ENCODE measurements at places on chromosomes 16 and 17. TPM values are rescaled to one million over a fixed set of nuclear protein-coding genes. Genes with fewer than 3 reads are reported as not detected.

The C17orf78 gene
- polyA plus RNA-seq = not detected

The USP6 gene
- polyA plus RNA-seq = 12.2 TPM

The COL1A1 gene
- polyA plus RNA-seq = 7,291 TPM

The MVP gene
- 19.0 TPM for polyA plus RNA-seq

The COG1 gene
- polyA plus RNA-seq = 39.7 TPM

The NGFR gene
- polyA plus RNA-seq = 7.2 TPM

The ZSCAN10 gene
- not detected for polyA plus RNA-seq

The ATP2A1 gene
- polyA plus RNA-seq = 3.1 TPM

The KLHL10 gene
- polyA plus RNA-seq = 0.21 TPM

The GINS2 gene
- polyA plus RNA-seq = 21.7 TPM

The NPIPA8 gene
- polyA plus RNA-seq = 48.1 TPM

DNA sequence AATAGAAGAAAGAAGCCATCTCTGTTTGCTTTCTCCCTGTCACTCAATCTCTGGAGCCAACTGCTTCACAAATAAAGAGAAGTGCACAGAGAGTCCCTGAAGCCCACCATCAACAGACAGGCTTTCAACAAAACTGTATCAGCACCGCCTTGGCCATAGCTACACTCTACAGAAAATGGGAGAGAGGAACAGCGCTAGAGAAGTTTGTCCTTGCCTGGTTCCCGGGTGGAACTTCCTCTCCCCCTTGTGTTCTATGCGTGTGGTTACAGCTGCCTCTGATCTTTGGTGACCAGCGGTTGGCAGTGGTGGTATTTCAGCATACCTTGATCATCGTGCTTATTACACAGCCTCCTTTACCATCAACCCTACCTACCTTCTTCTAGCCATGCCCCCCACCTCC, 91.4 kb upstream of the CCL2 start:
- no peak for DNase-seq

GRCh38 chr16:8204769-8205168, 385.5 kb downstream of the TMEM114 start:
- DNase-seq = no peak

- DNase-seq = no peak
Observed at GRCh38 chr16:9139965-9140364, 48.5 kb downstream of the HAPSTR1 start.

DNA sequence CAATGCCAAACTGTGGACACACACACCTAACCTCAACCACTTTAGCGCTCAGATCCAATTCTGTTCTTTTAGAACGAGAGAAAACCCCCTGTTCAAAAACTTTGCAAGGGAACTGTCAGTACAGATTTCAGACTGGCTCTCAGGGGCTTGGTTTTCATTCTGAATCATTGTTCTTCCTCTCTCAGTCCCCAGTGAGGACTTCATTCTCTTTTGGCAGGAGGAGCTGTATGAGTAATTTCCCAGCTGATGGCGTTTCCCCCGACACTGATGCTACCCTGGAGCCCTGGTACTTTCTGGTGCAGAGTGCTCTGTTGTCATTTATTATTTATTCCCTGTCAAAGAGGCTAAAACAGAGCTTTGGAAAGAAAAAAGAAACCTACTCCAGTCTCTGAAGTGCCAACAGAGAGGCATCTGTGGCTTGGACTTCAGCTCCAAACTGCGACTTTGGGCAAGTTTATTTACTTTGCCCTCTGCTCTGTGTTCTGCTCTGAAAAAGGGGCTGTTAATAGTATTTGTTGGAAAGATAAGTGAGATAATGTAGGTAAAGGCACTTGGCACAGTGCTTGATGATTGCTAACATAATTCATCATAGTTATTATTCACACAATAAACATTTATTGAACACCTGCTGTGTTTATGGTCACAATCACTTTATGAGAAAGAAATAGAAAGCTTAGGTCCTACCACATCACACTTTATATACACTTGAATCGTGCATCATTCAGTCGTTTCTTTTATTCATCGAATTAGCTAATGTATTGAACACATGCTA, 28.3 kb downstream of the ETV4 start:
- DNase-seq = no peak

- no peak for DNase-seq
Observed at GRCh38 chr16:88385831-88386815, 3.4 kb downstream of the ZNF469 start.

DNA sequence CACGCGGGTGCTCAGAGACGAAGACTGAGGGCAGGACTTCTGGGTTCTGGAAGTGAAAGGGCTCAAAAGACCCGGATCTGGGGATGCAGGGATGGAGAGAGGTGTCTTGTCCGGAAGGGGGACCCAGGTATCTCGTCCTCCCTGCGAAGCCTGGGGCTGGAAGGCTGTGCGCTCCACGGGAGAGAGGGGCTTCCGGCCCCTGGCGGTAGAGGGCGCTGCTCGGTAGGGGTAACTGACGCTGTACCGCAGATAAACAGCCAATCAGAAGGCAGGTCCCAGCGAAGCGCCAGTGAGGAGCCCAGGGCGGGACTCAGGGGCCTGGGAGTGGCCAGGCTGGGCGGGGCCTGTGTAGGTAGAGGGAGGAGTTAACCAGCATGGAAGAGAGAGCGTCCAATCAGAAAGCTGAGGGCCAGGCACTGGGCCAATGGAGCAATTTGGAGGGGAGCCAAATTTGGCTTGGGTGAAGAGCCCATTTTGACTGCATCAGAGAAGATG, 804 bp downstream of the TGFB1I1 start:
- no peak for DNase-seq

DNA sequence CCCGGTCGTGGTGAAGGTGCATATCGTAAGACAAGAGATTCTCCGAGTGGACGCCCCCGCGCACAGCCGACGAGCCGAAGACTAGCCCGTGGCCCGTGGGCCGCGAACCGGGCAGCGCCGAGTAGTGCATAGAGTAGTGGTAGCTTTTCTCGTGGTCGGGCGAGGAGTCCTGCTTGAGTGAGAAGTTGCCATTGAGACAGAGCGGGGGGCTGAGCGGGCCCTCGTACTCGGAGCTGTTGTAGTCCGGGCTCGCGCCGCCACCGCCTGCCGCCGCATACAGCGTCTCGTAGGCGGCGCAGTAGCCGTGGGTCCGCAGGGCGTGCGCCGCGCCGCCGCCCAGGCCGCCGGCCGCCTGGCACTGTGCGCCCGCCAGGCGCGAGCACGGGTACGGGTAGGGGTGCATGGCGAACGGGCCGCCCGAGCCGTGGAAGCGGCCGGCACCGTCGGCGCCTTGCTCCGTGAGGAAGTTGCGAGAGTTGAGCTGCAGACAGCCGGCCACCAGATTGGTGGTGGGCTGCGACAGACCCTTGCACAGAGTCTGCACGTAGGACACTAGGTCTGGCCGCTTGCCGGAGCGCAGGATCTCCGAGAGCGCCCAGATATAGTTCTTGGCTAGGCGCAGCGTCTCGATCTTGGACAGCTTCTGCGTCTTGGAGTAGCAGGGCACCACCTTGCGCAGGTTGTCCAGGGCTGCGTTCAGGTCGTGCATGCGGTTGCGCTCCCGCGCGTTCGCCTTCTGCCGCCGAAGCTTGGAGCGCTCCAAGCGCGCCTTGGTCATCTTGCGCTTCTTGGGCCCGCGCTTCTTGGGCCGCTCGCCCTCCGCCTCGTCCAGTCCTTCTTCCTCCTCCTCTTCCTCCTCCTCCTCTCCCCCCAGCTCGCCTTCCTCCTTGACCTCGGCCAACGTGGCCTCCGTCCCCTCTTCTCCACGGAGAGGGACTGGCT, 2.0 kb downstream of the NEUROD2 start:
- DNase-seq = no peak

DNA sequence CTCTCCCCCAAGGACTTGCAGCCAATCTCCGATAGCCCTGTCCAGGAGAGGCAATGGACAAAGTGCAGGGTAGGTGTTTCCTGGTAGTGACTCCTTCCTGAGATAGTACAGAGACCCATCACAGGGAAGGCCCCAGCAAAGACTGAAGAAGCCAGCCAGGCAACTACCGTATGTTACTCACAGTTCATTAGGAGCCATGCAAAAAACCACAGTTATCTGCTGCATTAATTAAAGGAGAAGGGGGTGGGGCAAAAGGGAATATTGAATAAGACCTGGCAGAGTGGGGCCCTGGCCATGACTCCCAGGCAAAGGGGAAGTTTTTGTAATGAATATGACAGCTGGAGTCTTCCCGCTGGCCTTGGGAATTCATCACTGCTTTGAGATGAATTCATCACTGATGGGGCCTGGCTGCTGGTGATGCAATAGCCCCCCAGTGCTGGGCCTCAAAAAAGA, 2.5 kb upstream of the SLC13A2 start:
- no peak for DNase-seq

DNA sequence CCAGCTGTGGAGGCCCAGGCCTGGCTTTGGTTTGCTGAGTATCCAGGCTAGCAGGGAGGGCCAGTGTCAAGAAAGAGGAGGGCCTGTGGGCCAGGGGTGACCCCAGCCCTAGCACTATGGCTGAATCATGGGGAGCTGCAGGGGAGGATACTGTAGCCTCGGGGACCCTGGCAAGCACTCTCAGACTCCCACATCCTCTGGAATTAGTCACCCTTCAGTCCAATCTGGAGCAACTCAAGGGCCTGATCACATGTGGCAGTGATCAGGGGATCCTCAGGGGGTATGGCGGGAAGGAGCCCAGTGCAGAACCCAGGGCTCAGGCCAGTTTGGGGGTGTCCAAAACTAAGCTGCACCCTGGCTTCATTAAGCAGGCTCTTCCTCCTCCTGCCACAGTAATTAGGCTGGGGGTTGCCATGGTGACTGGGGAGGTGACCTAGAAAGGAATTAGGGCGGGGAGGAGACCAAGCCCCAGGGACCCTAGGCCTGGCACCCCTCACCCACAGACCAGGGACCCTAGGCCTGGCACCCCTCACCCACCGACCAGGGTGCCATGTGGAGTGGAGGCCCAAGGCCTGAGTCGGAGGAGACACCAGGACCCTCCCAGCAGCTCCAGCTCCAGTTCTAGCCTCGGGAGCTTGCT, 5.8 kb downstream of the NLGN2 start:
- no peak for DNase-seq

DNA sequence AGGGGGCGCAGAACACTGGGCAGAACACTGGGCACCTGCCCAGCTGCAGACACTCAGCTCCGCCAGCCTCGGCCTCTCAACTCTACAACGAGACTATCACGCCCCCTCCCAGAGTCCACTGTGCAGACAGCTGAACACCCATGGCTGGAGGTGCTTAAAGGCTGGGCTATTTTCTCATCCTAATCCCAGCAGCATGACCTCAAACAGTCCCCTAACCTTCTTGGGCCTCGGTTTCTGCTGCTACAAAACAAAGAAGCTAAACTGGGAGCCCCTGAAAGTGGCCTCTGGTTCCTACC, 27.7 kb upstream of the ZNF469 start:
- DNase-seq = no peak

DNA sequence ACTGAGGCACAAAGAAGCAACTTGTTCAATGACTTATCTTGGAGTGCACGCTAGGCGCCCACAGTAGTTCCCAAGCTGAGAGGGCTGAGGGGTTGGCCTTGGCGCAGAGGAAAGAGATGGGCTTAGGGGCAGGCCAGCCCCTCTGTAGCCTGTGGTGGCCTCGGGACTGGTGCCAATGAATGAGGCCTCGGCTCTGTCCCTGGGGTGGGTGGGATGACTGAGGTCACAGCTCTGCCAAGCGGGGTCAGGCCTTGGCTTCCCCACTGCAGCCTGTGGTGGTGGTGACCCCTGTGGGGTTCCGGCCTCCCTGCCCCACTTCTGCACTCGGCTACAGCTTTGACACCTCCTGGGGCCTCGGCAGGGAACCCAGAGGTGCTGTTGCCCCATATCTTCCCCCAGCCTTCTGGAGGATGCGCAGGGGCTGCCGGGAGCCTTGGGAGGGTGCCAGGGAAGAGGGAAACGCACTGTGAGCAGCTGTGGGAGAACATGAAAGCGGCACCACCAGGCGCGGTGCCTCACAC, 46.0 kb downstream of the BEAN1 start:
- DNase-seq = no peak

Measured in left renal pelvis (tissue), 4 donors.